ENCODE measurements at places on chromosomes 1 and 21.
A peak's percentile ranks its signal among the peaks of the same experiment; 100 is the strongest.

DNA sequence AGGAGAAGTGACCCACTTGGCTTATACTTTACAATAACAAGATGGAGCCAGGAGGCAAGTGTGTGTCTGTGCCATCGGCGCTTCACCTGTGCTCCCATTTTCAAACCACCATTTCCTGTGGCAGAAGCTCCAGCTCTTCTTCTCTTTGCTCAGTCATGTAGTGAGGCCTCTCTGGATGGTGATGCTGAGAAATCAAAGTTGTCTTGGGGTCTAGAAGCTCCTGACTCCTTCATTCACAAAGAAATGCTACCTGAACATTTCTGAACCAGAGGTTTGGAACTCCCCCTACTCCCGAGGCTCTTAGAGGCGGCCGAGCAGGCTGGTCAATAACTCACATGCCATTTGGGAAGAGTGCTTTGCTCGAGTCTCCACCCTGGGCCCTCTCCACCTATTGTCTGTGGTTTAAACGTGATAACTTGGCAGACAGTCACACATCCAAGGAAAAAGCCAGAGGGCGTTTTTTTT lies 18.0 kb downstream of the SLAMF1 start:
- no peak for DNase-seq

DNA sequence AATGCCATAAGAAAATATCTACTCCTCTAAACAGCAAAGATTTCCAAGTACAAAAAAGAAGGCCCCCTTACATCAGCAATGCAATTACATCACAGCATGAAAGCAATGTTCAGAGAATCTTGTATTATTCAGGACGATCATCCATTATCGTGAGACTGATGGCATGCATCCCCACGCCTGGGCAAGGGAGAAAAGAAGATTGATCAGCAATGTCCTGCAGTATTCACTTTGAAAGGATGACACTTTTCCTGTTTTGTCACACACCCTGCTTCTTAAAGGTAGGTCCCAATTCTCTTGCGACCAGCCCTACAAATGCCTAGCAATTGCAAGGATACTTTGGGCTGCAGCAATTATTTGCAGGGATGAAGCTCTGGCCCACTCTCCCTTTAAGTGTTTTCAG lies 108.7 kb downstream of the TOMM20 start:
- DNase-seq: no peak

GRCh38 chr1:40919475-40920011 lies 57.4 kb upstream of the CITED4 start:
- no peak for DNase-seq

DNA sequence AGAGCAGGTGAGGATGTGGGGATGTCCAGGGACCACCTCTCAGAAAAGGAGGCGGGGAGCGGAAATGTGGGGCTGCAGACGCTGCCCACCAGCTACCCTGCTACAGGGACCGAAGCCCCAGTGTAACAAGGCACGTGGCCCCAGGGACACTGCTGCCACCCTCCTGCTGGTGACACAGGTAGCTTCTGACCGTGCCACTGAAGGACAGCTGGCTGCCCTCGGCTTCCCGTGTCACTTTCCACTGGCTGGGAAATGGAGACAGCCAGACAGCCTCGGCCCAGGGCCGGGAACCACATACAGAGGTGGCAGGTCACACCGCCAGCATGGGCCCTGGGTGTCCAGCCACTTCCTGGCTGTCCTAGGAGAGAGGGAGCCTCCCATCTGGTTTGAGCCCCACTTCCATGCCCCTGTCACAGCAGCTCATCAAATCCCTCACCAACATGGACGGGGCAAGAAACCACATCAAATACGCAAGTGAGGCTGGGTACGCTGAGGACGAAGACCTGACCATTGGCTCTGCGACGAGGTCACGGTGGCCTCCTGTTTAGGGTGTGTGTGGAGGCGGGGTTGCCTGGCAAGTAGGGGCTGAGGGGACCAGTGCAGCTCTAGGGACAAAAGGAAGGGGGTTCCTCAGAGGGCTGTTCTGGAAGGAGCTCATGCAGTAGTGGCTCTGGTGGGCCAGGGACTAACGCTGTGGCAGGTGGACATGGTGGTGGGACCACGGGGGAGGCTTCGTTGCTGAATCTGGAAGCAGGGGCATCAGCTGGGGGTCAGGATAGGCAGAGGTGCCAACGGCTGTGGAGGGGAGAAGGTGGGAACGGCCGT lies 5.0 kb downstream of the PEX10 start:
- no peak for DNase-seq

- DNase-seq: no peak
These were observed 110.6 kb downstream of the AKT3 start for GRCh38 chr1:243739335-243740003.

GRCh38 chr1:214404571-214405213 lies 123.7 kb downstream of the SMYD2 start:
- DNase-seq: no peak

DNA sequence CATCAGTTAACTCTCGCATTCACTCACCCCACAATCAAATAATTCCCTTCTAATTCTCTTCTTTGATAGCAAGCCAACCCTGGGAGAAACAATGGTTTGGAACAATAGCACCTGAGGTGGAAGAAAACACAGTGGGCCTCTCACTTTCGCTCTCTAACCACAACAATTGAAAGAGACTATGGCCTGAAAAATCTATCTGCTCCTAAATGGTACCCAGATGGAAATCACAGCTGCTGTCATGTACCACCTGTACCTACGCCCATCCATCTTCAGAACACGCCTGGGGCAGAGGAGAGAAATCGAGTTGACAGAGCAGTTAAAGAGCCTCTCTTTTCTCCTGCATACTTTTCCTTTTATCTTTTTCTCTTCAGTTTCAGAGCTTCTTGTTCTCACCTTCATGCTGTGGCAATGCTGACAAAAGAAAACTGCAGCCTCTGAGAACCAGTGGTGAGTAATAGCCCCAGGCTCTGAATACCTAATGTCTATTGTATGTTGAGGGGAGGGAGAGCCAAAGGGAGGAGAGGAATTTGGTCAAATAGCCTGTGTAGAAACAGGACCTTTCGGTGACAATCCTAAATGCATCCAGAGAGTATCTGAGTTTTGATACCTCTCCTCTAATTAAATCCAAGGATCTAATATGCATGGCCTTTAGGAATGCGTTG lies 57.7 kb downstream of the ZC3H11B start:
- no peak for DNase-seq

DNA sequence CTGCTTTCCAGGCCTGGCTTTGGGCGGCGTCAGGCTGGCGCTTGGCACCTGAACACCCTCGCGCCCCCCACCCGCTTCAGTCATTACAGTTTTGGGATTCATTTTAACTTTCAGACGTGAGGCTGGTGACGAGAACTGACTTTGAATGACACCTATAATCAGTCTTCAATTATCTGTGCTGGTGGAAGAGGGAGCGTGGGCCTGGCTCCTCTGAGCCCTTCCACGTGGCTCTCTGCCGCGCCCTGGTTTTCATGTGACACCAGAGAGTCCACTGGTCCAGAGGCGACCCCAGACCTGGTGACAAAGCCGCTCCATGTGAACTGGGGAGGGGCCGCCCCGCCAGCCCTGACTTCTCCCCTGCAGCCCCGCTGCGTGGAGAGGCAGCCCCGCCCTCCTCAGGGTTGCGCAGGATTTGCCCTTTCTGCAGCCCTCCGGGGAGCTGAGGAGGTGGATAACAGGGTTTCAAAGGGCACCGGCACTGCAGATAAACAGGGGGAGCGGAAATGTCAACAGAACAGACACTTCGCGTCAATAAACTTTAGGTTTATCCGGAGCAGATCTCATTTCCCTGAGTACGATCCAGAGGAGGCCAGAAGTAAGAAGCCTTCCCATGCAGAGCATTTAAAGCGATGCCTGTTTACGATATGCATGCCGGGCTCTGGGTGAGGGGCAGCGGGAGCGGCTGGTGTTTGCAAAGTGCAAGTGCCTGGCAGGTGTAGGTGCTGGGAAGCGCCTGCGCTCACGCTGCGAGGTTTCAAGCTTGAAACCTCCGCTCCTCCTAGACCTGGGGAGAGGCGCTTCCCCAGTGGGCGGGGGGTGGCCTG lies 56.4 kb downstream of the AJAP1 start:
- peak; percentile 30 for DNase-seq

GRCh38 chr1:187070076-187070475 lies 241.3 kb downstream of the PLA2G4A start:
- DNase-seq: no peak

- DNase-seq: no peak
These were observed 168.1 kb upstream of the CHRM3 start for GRCh38 chr1:239218301-239218700.

DNA sequence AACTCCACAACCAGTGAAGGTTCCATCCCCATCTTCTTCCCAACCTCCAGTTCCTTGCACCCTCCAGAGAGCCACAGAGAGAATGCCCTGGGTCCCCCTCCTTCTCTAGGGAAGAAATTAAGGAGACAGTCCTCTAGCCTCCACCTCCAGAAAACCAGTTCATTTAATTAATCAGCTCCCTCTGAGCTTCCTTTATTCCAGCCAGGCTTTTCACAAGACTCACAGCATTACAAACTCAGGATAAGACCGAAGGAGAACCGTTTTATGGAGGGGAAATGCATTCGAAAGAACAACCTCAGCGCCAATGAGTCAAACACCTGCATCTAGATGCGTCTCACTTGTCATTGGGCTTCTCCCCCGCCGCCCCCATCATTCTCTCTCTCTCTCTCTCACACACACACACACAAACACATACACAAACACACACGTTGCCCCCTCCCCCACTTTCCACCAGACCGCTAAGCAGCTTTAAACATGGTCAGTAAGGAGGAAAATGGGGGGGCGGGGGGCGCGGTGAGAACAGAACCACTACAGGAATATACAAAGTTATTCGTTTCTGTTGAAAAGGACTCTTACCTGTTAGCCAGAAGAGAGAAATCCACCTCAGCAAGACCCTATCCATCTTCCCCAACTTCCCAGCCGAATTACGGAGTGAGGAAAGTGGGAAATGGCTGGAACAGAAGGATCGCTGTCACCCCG lies 544 bp downstream of the ILDR2 start:
- DNase-seq: no peak

- no peak for DNase-seq
These were observed 104.9 kb upstream of the EDN2 start for GRCh38 chr1:41589395-41589794.

DNA sequence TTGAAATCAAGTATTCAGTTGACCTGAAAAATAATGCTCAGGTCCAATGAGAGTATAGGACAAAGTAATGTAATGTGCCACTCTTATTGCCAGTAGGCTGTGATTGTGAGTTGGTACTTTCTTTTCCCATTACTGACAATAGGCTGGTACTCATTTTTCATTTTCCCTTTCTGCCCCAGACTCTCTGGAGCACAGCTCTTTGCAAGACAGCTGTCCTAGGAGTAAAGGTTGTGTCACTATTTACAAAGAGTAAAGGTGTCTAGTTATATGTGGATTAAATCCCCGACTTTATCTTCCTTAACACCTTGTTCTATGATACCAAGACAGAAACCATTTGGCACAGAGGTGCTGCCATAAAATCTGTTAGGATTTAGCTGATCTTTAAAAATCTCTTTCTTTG lies 32.3 kb upstream of the RASAL2 start:
- DNase-seq: no peak

GRCh38 chr1:3410142-3410925 lies 44.1 kb upstream of the ARHGEF16 start:
- peak; percentile 48 for DNase-seq

DNA sequence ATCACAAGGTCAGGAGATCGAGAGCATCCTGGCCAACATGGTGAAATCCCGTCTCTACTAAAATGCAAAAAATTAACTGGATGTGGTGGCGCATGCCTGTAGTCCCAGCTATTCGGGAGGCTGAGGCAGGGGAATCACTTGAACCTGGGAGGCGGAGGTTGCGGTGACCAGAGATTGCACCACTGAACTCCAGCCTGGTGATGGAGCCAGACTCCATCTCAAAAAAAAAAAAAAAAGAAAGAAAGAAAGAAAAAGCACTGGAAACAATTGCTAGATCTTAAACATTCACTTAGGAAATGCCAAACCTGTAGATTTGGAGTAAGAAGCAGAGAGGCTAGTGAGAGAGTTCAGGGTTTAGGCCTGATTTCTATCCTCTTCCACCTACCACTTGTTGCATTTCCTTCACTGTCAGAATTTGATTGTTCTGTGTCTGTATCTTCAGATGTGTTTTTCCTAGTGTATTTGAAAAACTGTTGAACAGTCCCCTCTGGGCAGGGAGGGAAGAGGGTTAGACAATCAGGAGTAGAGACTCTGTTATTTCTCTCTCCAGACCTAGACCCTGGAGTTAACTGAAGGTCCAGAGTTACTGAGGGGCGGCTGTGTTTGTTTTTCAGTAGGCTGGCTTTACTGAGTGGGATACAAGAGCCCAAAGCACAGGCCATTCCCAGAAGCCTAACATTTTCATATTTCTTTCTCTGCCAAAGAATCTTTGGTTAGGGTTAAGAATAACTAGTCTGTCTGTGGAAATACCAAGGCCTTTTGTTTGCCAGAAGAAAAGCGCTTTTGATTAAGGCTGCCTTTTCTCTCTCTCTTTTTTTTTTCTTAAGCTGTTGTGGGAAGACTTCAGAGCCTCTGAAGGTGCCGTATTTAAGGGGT lies 31.1 kb upstream of the MACF1 start:
- DNase-seq: no peak

DNA sequence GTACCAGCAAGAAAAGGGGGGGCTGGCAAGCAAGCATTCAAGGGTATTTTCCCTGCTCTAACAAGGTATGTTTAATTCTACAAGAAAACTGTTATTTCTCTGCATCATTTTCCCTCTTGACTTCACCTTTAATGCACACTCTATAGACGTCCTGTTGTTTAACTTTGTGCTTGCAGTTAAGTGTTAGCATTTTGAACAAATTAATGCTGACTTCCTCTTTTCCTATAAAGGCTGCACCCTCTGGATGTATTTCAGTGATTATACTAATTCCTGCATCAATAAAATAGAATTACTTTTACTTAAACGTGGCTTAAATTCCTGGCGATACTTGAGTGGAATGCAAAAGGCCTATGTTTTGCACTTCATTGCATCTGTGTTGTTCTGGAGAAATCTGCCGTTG lies 183.3 kb downstream of the KCNJ6 start:
- DNase-seq: no peak

DNA sequence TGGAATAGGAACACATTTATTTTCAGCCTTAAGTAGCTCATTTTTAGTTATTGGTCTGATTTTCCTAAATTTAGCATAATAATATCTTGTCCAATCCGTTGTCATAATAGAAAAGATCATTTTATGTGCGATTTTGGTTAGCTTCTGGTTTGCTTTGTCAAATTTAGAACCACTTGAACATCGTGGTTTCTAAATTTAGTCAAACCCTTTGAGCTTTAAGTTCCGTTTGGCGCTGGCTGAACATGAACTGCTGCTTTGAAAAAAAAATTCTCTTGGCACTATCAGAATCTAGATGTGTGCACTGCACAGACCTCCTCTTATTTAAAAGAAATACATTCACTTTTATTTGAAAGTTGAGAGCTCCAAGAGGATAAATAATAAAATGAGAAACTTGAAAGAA lies 370.6 kb downstream of the PTPRC start:
- DNase-seq: no peak

DNA sequence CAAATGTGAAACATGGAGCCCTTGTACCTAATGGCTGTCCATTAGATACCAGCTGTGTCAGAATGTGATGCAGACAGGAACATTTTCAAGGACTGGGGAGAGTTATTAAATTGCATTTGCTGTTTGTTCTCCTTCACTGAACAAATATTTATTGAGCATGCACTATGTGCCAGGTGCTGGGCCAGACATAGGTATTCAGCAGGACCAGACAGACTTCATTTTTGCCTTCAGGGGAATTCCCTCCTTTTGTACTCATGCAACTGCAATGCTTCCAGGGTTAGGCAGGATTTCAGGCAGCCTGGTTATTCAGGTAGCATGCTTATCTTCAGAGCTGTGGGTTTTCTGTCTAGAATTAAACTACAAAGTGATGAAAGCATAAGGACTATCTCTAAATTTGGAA lies 64.2 kb upstream of the SMYD2 start:
- DNase-seq: no peak

GRCh38 chr1:228379666-228380065 lies 27.0 kb downstream of the TRIM11 start:
- DNase-seq: no peak

- DNase-seq: no peak
These were observed 321.6 kb downstream of the PTPRU start for GRCh38 chr1:29557701-29558600.
